ENCODE measurements at places on chromosomes 7 and 10.

DNA sequence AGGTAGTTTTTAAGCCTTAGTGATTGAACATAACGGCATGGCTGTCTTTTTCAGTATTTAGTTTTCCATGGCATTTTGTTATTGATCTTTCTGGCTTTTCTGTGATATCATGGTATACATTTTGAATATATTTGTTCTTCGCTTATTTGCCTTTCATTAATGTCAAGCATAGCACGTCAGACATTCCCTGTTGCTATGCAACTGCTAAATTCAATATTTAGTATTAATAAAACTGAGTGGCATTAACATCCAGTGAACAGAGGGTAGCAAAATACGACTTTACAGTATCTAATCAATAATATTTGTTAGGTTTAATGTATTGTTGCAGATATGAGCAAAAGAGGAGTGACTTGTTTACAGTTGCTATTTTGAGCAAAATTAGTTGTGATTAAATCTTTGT is 72.5 kb downstream of the LCOR start:
- no peak for DNase-seq

GRCh38 chr10:10782603-10783002 is 235.1 kb upstream of the CELF2 start:
- no peak for DNase-seq

GRCh38 chr10:95963202-95963990 is 55.6 kb downstream of the CC2D2B start:
- peak; percentile 29 for DNase-seq

DNA sequence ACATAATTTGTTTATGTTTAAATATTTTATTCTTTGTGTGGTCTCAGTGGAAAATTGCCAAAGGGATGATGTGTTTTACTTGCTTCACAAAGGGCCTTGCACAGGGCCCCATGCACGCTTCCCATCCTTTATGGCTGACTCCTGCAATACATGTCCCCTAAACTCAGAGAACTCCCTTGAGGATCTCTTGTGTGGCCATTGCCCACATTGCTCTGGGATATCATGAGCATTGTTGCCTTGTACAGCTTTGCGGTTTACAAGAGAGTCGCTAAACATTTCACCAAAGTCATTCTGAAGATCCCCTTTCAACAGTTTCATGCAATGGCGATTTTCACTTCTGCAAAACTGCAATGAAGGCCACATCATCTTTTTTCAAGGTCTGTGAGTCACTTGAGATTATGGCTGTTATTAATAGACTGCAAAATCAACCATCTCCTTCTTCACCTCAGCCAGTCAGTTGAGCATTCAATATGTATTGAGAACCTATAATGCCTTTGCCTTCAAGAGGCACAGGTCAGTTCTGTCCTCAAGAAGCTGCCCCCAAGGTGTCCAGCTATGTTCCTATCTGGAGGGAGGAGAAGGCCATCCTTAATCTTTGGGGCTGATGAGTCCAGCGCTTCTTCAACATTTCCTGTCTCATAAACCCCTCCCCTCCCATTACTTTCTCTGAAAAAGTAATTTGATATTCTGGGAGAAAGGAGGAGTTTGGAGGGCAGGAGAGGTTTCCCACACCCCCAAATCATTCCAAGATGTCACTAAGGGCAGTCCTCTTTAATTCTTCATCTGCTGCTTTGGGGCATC is 108.1 kb downstream of the CCDC71L start:
- no peak for DNase-seq

- no peak for DNase-seq
Measured at GRCh38 chr10:43679509-43679908, 30.8 kb upstream of the ZNF32 start.

DNA sequence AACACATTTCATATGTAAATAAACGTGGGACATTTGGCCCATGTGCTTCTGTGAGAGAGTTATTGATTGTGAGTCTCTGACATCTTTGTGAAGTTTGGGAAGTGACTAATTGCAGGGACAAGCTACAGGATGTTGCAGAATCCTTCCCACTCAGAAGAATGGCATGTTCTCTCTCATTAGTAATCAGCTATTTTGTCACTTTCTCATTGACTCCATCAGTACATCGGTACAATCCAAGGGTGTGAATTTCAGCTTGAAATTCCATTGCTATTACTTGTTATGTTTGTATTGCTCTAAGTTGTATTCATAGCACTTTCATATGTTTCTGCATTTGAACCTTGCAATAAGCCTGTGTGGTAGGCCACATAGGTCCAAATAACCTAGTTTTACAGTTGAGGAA is 100.0 kb upstream of the KCNMA1 start:
- DNase-seq: no peak

DNA sequence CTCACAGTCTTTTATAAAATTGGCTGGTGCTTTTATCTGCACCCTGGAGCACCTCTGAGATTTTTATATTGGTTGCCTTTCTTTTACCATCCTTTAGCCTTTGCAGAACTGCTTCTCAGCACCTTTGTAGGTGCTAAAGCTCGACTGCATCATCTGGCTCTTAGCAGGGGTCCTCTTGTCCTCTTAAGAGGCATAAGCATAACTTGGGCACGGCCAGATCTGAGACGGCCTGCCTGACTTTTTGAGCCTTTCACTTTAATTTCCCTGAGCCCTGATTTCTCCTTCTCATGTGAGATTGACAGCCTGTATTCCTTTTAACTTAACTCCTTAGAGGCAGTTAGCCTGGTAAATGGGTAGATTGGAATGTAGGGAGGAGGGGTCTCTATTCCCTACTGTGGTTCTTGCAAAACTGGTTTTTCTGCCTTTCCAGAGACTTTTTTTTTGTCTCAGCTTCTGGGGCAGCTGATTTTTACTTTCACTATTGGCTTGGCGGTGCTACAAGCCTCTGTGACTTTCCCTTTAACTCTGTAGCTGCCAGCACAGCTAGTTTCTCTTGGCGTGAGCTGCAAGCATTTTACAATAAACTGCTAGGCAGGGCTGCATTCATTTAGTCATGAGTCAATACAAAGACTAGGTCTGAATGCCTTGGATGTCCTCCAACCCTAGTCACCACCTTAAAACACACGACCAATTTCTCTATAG is 24.0 kb downstream of the ZPBP start:
- DNase-seq: no peak

GRCh38 chr7:102198417-102198956 is 88.2 kb upstream of the SH2B2 start:
- no peak for DNase-seq

DNA sequence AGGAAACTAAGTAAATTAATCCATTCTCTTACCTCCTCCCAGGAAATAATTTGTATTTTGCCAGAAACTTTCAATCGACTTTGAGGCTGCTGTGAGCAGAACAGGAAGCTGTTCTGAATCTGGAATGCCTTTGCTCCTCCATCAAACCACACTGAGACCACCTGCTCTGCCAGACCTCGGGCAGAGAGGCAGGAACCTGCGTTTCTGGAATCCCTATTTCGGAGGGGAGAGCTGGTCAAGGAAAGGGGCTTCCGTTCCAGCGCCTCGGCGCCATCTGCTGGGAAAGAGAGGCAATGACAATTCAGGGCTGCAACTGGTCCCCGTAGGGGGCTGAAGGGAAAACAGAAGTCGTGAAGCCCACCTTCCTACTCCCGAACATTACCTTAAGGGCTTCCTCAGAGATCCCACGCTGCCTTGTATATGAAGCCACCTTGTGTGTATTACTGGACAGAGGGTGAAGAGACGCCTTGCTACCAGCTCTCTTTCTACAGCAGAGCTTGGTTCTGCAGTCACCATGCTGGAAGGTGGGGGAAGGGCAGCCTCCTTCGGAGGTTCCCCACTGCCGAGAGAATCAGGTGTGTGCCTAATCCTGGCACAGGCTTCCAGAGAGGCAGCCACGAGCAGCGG is 31.2 kb downstream of the ZNF467 start:
- peak; percentile 20 for DNase-seq

GRCh38 chr7:112798274-112799159 is 8.3 kb upstream of the TMEM168 start:
- DNase-seq: no peak

DNA sequence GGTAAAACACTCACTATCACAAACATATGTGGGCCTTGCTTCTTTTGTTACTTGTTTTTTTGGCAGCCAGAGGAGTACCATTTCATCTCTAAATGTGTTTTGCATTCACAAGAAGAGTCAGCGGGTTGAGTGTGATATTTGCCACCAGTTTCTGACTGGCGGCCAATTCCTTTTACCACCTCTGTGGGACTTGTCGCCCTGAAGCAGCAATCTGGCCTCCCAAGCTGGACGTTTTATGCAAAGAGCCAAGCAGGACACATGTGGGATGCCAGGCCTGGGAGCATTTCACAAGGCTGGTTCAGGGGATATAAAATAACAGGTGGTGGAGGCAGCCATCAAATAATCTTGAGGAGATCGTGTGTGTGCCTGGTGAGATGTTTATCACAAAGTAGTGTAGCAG is 61.8 kb upstream of the TRIL start:
- no peak for DNase-seq

DNA sequence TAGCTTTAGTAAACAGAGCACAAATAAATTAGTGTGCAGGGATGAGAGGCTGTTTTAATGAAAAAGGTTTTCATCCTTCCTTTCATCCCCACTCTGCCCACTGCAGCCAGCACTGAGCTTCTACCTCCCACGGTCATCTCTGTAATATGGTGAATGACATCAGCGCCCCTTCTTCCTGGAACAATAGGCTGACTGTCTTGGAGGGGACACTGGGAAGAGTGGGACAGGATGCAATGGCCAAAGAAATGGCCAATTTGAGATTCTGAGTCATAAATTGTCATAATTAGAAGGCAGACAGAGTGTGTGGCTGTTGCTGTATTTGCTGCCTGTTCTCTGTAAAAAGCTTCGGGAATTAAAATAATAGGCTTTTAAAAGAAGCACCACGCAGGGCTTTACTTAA is 126.7 kb upstream of the CALN1 start:
- DNase-seq: no peak

DNA sequence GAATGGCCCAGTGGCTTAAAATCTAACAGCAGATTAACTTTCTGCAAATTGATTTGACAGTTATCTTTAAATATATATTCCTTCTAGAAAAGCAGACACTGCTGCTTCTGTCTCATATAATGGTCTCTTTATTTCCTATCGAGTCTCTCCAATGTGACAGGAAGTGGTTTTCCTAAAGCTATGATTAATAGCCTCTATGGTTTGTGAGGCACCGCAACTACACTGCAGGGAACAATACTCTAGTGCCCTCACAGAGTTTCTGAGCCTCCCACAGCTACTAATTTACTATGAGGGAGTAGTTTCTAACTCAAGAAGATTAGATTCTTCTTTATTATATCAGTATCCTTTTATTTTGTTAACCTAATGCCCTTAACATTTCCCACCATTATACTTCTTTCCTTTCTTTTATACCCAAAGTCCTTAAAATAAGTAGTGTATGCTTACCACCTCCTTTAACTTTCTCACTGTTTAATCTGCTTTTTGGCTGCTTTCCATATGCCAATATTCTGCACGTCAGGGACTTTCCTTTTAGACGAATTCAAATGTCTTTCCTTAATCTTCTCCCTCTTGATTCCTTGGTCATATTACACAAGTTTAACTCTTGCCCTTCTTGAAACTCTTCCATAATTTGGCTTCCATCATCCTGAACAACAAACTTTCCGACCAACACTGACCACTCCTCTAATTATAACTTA is 23.8 kb upstream of the AHR start:
- peak; percentile 45 for DNase-seq

GRCh38 chr10:595473-595872 is 94.0 kb downstream of the DIP2C start:
- DNase-seq: no peak

GRCh38 chr7:92987538-92987937 is 130.2 kb downstream of the SAMD9 start:
- DNase-seq: no peak

Measured in GDM1 (cell line).